Suppressor macrophage treated with lipopolysaccharide for 1 hour (primary cell): ENCODE measurements at places on chromosomes 12 and 14.

- DNase-seq = no peak
Measured at GRCh38 chr12:121883315-121883660, 5.3 kb upstream of the PSMD9 start.

DNA sequence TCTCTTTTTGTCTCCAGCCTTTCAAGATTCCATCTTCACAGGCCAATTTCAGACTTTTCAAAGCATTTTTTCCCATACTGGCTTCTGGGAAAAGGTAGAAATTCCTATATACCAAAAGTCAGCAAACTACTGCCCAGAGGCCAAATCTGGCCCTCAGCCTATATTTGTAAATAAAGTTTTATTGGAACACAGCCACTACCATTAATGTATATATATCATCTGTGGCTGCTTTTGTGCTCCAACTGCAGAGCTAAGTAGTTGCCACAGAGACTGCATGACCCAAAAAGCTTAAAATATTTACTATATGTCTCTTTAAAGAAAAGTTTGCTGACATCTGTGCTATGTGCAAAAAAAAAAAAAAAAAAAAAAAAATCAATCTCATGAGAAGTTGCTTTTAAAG lies 76.3 kb downstream of the KSR2 start:
- DNase-seq = no peak

DNA sequence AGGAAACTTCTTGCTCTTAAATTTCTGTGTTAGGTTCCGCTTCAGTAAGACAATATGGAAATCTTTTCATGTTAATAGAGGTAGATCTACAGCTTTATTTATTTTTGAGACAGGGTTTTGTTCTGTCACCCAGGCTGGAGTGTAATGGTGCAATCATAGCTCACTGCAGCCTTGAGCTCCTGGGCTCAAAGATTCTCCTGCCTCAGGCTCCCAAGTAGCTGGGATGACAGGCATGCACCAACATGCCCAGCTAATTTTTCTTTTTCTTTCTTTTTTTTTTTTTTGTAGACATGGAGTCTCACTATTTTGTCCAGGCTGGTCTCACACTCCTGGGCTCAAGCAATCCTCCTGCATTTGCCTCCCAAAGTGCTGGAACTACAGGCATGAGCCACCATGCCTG lies 70.1 kb downstream of the DAO start:
- no peak for DNase-seq

DNA sequence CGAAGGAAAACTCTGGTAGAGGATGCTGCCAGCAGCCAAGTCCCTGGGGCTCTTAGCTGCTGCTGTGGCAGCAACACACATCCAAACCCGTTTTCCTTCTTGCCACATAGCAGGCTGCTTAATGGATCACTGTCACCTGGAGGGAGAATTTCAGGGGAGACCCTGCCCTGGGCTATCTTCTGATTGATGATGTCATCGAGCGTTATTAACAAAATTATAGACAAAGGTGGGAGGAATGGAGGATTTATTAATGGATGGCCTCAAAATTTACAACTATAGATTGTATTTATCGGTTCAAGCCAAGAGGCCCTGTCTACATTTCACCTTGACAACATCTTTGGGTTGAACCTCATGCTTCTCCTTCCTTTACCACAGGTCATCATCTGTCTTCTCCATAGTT lies 120.8 kb upstream of the PZP start:
- peak; percentile 8 for DNase-seq

DNA sequence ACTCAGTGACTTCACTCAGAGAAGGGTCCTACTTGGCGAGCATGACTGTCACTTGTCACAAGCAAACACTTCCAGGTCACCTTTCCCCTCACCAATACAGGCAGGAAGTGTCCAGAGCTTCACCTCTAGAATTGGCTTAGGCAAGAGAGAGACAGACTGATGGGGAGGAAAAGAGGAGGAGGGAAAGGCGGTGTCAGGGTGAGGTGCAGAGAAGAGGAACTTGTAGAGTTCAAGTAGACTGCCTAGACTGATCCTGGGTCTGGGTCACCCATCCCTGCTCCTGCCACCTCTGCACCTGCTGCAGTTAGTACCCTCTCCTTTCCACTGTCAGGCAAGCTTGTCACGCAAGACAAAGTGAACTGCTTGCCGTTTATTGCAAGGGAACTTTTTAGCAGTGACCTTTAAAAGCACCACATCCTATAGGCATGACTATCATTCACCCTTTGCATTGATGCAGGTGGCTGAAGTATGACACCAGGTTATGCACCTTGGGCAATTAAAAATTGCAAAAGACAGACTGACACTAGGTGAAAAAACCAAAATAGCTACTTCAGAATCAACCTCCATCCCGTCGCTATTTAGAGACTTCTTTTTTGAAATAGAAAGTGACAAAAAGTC lies 292.4 kb downstream of the SYT1 start:
- DNase-seq = no peak

DNA sequence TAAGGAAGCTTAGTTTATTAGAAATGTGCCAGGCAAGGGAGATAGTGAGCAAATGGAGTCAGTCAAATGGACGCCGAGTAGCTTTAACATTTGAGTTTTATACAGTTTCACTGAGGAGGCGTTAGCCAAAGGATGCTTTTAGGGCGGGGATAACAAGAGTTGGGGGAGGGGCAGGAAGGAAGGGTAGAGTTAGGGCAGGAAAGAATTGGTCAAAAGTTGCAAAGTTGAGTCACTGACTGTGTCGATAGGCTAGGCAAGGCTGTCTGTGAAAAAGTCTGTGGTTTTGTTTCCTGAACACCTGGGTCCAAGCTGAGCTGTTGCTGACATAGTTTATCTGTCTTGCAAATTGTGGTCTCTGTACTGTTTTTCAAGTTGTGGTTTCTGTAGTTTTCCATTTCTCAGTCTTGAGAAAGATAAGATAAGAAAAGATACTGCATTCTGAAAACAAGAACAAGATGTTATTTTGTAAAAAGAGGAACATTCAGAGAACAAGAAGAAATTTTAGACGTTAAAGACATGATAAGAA lies 62.6 kb upstream of the RESF1 start:
- DNase-seq = no peak

- DNase-seq = peak; percentile 30
Measured at GRCh38 chr12:94282675-94283074, 134.3 kb downstream of the PLXNC1 start.

- DNase-seq = peak; percentile 16
Measured at GRCh38 chr14:66746316-66747006, 238.5 kb downstream of the GPHN start.

GRCh38 chr12:26704684-26705460 lies 128.1 kb downstream of the ITPR2 start:
- peak; percentile 88 for DNase-seq

DNA sequence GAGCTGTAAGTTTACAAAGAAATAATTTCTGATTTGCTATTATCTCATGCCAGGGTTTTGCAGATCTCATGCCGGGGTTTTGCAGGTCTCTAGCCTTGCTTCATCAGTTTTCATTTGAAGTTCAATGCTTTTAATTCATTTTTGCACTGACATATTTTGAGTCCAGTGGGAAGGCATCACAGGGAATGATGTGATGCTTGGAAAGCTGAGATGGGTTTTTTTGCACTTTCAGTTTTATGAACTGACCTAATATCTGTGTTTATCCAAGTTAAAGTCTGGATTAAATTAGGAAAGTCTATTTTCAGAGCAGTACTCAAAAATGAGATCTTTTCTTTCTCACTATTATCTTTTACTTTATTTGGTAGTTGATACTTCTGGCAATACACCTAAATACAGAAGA lies 23.6 kb upstream of the REP15 start:
- DNase-seq = no peak

DNA sequence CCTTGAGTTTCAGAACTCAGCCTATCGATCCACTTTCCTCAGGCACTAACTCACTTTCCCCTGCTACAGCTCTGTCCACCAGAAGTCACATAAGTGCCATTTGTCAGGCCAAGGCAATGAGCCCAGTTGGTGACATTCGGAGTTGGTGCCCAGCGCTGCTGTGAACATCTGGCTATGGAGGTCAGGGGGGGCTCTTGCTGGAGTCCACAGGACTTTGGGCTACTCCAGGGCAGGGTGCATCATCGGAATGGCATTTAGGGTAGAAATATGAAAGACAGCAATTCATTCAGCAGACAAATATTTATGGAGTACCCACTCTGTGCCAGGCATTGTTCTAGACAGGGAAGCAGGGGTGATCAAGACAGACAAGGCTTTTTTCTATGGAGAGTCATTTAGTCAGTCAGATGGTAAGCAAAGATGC lies 1.5 kb upstream of the PPP1CC start:
- no peak for DNase-seq

DNA sequence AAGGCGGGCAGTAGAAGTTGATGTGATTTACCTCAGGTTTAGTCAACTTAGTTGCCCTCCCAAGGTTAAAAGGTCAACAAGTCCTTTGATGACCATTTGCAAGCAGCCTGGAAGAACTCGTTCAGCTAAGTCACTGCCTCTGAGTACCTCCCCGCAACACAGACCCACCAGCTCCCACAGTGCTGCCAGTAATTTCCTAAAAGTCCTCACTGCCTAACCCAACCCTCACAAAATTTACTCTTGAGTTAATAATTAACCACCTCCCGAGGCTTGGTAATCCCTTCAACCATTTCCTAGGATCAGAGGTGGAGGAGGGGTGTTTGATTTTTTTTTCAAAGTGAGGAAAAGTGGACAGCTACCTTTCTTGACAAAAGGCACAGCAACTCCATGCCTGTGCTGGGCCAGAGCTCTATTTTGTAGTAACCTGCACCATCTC lies 55.8 kb downstream of the MAP3K9 start:
- DNase-seq = no peak

- DNase-seq = no peak
Measured at GRCh38 chr12:92404921-92405320, 259.3 kb upstream of the BTG1 start.

GRCh38 chr14:99321236-99321925 lies 49.4 kb upstream of the BCL11B start:
- no peak for DNase-seq

GRCh38 chr12:107027636-107028053 lies 40.7 kb upstream of the MTERF2 start:
- peak; percentile 34 for DNase-seq

DNA sequence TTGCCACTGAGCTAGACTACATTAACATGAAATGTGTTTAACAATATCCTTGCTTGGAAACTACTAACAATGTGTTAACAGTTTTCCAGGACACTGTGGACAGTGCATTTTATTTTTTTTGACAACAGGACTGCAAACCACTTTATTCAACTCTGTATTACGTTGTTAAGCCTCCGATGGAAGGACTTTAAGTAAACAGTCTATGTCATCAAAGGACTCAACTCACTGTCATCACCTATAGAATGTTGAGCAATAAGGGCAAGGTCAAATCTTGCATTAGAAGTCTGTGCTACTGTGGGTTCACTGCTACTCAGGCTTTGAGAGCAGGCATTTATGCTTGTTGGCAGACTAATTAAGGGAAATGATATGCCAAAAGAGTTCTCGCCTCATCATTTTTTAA lies 483.7 kb downstream of the FLRT2 start:
- no peak for DNase-seq

GRCh38 chr14:104567141-104567956 lies 12.2 kb upstream of the C14orf180 start:
- DNase-seq = no peak

DNA sequence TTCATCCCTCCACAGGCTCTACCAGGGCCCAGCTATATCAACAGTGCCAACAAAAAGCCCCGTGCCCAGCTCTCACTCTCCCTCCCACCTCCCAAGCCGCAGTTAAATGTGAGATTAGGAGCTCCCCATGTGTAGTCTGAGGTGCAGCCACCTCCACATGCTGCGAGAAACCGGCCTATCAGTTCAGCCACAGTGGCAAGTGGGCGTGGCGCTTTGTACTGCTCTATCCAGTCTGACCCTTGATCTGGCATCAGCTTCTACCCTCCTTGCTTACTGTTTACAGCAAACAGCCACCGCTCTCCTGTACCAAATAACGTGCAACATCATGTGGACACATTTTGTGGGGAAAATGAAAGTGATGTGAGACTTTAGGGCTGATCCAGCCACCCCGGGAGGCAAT lies 1.7 kb downstream of the PLEK2 start:
- no peak for DNase-seq

- DNase-seq = no peak
Measured at GRCh38 chr12:116939734-116940133, 29.0 kb downstream of the FBXW8 start.

- DNase-seq = no peak
Measured at GRCh38 chr14:54261283-54261682, 135.5 kb upstream of the CDKN3 start.

DNA sequence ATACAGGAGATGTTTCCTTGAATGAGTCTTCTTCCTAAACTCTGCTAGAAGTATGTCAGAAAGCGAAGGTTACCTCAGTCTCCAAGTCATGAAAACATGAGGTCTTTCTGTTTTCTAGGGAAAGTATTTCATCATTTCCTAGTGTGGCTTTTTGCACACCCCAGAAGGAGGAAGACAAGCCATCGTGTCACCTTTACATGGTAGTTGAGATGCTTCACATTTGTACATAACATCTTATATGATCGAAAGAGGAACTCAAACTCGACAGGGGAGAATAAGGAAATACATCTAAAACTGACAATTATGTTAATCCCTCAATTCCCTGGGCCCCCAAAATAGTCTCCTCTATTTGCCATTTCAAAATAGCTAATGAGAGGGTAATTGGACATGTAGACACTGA lies 214.1 kb upstream of the PLEKHG7 start:
- DNase-seq = no peak

GRCh38 chr12:94603434-94604365 lies 46.7 kb downstream of the TMCC3 start:
- DNase-seq = peak; percentile 80

- DNase-seq = no peak
Measured at GRCh38 chr12:106074706-106075392, 63.9 kb downstream of the NUAK1 start.

DNA sequence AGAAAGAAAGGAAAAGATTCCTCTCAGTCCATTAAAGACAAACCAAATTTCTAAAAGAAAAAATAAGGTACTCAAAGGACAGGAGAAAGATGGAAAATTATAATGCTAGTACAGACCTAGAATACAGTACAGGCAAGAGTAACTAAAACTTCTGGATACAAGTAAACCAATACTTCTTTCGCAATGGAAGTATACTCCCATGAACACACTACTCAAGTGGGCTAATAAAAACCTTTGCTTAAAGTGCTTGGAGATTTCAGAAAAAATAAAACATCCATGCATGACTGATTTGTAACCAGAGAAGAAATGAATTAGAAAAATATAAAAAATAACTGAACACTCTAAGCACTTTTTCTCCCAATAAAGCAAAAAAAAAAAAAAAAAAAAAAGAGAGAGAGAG lies 3.5 kb downstream of the ZBTB25 start:
- DNase-seq = no peak

DNA sequence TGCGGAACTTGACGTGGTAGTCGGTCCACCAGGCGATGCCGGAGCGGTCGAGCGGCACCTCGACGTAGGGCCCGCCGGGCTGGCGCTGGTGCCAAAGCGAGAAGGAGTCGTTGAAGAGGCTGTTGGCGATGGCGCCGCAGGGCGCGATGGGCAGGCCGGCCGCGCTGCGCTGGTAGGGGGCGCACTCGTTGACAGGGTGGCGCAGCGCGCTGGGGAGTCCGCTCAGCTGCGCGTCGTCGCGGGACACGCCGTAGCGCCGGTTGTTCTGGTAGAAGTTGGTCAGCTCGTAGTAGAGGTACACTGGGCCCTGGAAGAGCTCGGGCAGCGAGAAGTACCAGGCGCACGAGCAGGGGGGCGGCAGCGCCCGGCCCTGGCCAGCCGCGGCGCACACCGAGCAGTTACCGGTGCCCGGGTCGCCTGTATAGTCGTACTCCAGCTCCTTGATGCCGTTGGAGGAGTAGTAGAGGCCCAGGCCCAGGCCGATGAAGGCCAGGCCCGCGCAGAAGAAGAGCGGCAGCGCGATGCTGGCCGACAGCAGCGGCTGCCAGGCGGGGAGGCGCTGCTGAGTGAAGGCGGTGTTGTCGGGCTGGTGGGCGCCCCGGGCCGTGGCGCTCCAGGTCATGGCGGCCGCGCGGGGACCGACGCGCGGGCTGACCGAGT lies 482 bp downstream of the TMEM30B start:
- DNase-seq = peak; percentile 45

- DNase-seq = peak; percentile 73
Measured at GRCh38 chr14:60064491-60065072, 27.1 kb upstream of the PCNX4 start.
